ENCODE measurements at places on chromosomes 1 and 21.
A peak's percentile ranks its signal among the peaks of the same experiment; 100 is the strongest.

DNA sequence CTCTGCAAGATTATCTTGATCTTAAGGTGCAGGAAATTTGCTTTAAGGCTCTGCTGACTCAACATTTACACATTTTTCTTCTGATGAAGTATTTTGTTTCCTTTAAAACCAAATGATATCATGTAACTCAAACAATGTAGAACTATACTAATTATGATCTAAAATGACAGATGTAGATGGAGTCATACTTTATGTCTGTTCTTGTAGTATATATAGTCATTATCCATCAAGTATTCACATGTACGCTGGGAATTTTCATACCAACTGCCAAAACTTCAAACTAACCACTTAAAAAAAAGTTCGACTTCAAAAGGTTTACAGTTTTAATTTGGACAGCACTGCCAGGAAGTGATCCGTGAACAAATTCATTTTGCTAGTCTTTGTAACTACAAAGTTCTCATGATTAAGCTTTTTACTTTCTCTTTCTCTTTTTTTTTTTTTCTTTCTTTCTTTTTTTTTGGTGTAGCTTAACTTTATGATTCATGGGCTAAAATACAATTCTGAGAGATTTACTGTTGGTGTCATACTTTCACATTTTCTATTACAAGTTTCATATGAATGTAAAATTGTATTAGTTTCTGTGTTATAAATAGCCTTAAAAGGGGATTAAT, 509.0 kb upstream of the CXADR start:
- DNase-seq, result no peak

DNA sequence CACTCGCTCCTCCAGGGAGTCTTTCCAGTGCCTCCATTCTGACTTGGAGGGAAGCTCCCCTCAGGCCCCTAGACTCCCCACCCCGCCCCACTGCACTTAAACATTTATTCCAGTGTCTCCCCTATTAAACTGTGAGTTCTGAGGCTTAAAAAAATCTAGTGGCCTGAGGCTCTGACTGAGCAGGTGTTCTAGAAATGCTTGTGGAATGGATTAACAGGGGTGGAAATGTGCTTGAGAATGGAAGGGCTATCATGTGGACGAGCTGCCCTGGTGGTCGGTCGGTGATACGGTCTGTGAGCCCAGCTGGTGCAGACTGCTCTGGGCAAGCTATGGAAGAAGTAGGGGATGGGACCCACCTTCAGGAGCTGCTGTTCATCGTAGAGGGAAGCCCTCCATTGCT, 130.2 kb downstream of the PEX14 start:
- no peak for DNase-seq

DNA sequence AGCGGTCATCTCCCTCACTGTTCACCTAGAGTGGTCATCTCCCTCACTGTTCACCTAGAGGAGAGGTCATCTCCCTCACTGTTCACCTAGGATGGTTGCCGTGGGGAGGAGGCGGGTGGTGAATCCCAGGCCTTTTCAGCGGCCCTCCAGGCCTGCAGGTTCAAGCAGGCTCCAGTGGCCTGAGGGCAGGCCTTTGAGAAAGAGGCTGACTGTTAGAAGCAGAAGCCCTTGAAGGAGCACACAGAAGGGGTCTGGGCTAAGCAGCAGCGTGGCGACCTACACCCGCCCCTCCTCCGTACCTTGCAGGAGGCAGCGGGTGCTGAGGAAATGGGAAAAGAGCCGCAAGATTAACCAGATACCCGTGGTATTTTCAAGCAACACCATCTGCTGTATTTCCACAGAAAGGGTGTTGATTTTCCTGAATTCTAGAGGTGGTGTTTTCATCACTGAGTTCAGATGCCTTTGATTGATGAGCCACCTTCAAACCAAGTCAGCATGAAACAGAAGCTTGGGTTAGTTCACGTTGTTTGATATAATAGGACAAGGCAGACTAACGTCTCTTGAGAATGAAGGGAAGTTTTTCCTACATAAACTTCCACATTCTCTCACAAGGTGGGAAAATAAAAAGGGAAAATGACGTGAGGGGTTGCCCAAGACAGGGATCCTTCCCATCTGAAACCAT, 289.5 kb downstream of the KIF26B start:
- DNase-seq, result no peak

- DNase-seq, result no peak
Measured at GRCh38 chr1:74470251-74470650, 42.2 kb downstream of the LRRC53 start.

DNA sequence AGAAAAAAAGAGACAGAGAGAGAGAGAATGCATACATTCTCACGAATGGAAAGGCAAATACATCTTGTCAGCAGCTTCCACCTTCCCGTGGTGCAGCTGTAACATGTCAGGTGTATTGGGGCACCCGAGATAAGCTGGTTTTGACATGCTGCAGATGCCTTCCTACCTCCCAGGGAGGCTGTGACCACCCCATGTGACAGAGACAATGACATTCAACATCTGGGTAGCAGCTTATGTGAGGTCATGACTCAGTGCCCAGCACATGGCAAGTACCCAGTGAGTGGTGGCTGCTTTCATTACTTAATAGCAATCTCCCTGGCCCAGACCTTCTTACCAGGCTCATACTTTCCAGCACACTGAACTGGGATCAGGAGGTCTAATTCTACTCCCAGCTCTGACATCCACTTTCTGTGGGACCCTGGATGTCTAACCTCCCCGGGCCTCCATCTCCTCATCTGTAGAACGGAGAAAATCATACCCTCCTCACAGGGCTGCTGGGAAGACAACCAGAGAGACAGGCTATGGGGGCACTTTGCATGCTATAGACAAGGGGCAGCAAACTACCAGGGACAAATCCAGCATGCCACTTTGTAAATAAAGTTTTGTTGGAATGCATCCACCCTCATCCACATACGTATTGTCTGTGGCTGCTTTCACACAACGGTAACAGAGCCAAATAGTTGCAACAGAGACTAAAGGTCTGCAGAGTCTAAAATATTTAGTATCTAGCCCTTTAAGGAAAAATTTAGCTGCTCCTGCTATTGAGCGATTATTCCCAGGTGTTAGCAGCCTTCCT, 38.5 kb upstream of the ZBTB40 start:
- DNase-seq, result no peak

DNA sequence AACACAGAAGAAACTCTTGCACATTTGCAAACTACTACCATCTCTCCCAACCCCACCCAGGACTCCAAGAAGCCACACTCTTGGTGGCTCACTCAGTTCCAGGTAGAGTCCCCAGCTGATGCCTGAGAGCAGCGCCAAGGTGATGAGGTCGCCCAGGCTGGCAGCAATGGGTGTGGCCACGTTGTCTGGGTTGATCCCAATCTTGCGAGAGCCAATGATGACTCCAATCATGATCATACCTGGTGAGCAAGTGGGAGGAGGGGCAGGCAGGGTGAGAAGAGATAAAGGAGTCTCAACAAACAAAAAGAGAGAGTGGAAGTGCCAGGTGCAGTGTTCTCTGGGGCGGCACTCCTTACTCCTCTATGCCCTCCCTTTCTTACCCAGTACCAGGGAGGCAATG, 14.4 kb downstream of the SLC41A1 start:
- no peak for DNase-seq

- DNase-seq, result no peak
Measured at GRCh38 chr1:185355947-185356346, 38.9 kb upstream of the IVNS1ABP start.

GRCh38 chr1:47683401-47683800, 245.6 kb downstream of the FOXD2 start:
- DNase-seq, result no peak

GRCh38 chr1:205916541-205916940, 26.7 kb downstream of the SLC26A9 start:
- no peak for DNase-seq

GRCh38 chr1:100895540-100896480, at the start of gene SLC30A7:
TSS of gene SLC30A7 (plus strand) at chr1:100896090. CDS start at chr1:100896263, 173 bp downstream.
- peak; percentile 71 for DNase-seq

Data from COR-L47 (cell line).